ENCODE measurements at places on chromosomes 2 and 18.

- DNase-seq, result no peak
Observed at GRCh38 chr18:31303771-31304170, 14.2 kb upstream of the DSG1 start.

DNA sequence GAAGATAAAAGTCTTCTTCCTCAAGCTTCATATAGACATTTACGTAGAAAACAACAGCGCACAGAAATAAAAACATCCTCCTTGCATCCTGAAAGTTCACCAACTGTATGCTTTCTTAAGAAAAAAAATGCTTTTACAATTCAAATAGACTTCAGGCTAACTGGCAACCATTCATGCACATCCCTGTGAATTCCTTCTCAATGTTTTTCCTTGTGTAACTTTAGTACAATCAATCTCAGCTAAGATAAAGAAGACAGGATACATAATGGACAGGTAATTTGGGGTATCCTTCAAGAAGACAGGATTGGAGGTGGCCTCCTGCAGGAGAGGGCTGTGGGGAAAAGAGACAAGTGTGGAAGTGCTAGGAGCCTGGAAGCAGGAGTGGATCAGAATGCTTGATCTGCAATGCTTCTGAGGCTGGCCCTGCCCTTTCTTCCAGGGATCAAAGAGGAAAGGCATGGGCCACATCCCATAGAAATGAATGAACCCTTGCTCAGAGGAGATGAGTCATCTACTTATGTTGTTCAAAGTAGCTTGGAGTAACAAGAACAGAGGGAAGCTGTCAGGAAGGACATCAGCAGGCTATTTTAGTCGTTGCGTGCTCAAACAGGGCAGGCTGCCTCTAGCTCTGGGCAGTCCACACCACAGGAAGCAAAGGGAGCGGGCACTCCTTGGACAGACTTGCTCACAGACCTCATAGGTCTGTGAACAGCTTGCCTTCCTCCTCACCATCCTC is 126.6 kb downstream of the TMEM131 start:
- DNase-seq, result no peak

DNA sequence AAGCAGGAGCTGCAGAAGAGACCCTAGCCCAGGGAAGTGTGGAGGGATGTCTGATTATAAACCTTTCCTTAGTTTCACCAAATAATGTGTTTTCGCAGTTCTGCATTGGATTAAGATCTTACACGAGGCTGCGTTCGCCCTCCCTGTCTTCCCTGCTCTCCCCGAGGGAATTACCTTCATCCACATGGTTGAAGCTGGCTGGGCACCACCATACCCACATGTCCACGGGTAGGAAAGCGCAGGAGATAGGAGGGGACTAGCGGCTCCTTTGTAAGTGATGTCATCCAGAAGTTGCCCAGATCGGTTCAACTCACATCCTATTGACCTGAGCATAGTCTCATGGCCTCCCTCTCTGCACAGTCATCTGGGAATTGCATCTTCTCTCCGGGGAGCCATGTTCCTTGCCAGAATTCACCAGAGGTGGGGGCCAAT is 1.1 kb downstream of the TTL start:
- no peak for DNase-seq

DNA sequence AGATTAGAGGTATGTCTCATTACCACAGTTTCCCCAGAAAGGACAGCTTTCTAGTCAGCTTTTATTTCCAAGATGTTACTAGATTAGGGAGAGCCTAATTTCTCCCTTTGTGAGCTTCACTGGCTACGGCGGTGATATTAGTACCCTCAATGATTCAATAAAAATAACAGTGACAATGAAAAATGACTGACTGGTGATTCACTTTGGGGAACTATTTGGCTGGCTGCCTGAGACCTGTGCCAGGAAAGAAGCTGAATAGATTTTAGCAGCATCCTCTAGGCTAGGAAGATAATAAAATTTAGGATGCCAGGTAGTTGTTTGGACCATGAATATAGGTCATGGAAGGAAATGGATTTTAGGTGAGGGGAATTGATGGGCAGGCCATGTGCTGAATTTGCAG is 178.7 kb downstream of the FMNL2 start:
- no peak for DNase-seq

DNA sequence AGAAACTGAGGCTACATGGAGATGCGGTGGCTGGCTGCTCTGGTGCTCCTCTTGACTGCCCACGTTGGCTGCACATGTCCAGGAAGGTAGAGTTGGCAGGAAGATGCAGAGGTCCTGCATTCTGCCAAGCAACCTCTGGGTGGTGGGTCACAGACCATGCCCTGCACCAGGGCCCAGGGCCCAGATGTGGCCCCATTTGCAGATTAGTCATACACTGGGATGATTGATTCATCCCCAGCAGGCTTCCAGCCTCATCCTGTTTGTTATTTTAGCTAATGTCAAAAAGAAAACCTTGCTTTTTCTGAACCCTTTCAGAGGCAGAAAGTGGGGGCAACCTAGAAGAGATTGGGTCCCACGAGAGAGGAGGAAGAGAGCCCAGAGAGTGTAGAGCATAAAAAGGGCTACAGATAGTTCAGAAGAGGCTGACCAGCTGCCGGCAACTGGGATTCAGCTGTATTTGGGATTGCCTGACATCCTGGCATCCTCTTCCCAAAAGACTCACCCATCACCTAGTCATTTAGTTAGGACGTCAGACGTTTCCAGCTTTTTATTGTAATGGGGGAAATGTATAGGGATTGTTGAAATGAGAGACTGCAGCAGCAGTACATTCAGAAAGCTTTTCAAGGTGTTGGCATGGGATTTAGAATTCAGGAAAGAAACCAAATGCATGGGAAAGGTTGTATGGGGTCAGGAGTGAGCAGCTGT is 101.9 kb downstream of the CTIF start:
- DNase-seq, result no peak

- no peak for DNase-seq
Observed at GRCh38 chr18:21489919-21490495, 110.5 kb downstream of the ESCO1 start.

- DNase-seq, result no peak
Observed at GRCh38 chr2:135532581-135532980, 1.3 kb downstream of the R3HDM1 start.

- no peak for DNase-seq
Observed at GRCh38 chr2:49687918-49688317, 533.6 kb upstream of the FSHR start.

DNA sequence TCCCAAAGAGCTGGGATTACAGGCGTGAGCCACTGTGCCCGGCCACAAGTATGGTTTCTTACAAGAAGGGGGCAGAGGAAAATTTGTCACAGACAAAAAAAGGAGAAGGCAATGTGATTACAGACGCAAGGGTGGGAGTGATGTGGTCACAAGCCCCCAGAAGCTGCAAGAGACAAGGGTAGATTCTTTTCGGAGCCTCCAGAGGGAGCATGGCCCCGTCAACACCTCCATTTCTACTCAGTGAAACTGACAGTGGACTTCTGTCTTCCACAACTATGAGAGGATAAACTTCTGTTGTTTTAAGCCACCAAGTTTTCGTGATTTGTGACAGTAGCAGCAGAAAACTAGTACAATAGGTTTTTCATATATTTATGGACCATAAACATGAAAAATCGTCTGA is 2.1 kb upstream of the TCF7L1 start:
- DNase-seq, result no peak

DNA sequence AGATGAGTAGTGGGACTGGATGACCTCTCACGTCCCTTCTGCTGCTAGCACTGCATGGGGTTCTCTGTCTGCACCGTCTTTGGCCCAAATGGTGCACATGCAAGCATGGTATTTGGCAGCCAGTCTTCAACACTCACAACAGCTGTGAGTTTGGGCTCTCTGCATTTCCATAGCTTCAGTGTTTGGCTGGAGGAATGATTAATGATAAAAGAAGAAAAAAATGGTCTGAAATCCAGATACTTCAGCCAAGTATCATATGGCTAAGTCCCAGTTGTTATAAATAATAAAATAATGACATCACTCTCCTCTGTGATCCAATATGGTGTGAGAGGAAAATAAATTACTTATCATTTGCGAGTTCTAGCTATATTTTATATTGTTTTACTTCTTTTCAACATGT is 173.3 kb downstream of the DCDC2C start:
- DNase-seq, result no peak

DNA sequence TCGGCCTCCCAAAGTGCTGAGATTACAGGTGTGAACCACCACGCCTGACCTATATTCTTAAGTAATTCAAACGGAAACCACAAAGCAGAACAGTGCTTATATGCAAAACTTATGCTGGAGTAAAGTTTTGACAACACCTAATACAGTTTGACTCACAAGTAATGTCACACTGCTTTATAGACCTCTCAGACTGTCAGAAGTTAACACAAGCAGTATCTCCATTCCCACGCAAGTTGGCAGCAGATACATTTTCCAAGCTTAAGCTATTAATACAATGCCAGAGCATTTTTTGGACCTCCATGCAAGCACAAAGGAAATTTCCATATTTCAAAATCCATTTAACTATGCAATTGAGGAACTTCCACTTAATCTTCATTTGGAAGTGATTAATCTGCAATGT is 21.0 kb upstream of the SANBR start:
- no peak for DNase-seq

- DNase-seq, result no peak
Observed at GRCh38 chr2:148614322-148615049, 30.1 kb upstream of the EPC2 start.

GRCh38 chr2:112841295-112842044 is 4.9 kb upstream of the IL1B start:
- no peak for DNase-seq

DNA sequence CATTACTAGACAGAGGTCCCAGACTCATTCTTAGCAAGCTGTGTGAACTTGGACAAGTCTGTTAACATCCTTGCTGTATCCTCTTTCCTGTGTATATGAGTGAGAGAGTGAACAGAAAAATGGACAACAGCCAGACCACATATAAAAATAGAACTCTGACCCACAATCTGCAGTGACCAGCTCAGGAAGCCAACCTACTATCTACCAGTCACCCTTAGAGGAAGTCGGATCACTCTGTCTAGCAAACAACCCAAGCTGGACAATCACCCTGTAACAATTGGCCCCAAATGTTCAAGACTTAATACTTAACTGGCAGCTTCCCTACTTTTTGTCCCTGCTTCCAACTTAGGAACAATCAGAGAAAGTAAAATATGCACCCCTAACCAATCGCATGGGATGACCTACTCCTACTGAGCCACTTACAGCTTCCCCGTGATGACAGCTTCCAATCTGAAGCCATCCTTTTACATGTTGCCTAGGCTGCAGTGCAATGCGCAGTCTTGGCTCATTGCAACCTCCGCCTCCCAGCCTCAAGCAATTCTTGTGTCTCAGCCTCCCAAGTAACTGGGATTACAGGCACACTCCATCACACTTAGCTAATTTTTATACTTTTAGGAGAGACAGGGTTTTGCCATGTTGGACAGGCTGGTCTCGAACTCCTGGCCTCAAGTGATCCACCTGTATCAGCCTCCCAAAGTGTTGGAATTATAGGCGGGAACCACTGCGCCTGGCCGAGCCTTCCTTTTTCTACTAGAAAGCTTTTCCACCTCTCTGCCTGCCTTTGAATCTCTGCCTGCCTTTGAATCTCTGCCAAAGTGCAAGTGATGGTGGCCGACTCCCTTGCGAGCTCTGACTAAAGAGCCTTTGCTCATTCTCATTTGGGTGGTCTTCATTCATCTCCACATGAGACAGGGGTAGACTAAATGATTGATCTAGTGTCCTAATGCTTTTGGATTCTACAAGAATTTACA is 158.3 kb upstream of the NDUFV2 start:
- DNase-seq, result no peak

DNA sequence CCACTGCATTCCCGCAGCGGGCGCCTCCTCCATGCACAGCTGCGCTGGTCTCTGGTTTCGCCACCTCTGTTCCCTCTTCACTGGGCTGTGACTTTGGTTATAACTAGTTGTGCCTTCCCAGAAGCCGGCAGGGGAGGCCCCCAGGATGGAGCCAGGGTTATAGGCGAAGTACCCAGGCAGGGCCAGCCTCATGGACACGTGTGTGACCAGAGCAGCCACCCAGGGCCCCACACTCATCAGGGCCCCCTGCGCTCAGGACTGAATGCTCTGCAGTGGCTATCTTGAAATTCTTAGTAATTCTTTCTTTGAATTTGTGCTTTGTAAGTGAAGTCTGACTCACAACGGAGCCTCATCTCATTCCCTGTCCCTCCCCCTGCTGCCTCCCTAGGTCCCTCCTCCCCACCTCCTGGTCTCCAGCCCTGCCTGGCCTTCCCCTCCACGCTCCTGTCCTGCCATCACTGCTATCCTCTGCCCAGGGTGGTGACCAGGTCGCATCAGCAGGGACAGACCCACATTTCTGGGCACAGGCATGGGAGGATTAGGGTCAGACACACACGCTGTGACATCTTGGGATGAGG is 38.1 kb upstream of the LBH start:
- DNase-seq, result no peak

GRCh38 chr2:210562502-210563080 is 6.2 kb downstream of the CPS1 start:
- DNase-seq, result no peak

DNA sequence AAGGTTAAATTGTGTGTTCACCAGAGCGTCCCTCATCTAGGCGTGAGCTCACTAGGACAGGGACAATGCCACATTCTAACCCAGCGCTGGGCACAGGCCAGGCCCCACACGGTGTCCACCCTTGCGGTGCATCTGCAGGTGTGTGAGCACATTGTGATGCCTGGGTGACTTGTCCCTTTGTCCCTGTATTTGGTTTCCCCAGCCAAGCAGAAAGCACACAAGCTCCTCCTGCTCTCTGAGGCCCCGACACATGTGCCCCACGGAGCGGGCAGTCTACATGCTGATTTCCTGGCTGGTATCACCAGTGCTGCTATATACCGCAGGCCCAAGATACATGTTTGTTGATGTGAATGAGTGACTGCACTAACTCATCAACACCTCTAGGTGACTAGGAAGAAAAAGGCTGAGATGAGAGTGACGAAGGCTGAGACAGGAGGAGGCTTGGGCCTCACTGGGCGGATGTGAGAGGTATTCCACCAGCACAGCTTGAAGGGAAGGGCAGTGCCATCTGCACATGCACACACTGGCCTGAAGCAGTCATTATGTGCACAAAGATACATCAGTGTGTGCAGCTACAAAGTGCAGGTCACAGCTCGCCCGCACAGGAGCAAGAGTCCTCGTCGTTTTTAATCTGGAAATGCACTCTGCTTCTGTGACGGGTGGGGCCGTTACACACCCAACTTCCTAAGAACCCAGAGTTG is 205.9 kb downstream of the EIPR1 start:
- no peak for DNase-seq

GRCh38 chr18:68839701-68840100 is 41.8 kb downstream of the CCDC102B start:
- DNase-seq, result no peak

- no peak for DNase-seq
Observed at GRCh38 chr18:78735131-78736014, 244.2 kb upstream of the SALL3 start.

- no peak for DNase-seq
Observed at GRCh38 chr2:239400596-239401066, at the start of gene HDAC4. TSS of gene HDAC4 (minus strand) at chr2:239401020. CDS start at chr2:239352699, 48,321 bp downstream.

- no peak for DNase-seq
Observed at GRCh38 chr2:3488855-3489763, 30.2 kb downstream of the ADI1 start.

GRCh38 chr18:11831921-11832320 is 19.3 kb upstream of the CHMP1B start:
- DNase-seq, result no peak

Data from stimulated activated CD8-positive, alpha-beta memory T cell treated with anti-CD3 and anti-CD28 coated beads, Interleukin-4, amount 100 ng/mL, for 4 hours (primary cell).